ENCODE measurements at places on chromosomes 13 and 19.
A peak's percentile ranks its signal among the peaks of the same experiment; 100 is the strongest.

GRCh38 chr13:59861676-59862075 is 302.1 kb downstream of the DIAPH3 start:
- DNase-seq: no peak

DNA sequence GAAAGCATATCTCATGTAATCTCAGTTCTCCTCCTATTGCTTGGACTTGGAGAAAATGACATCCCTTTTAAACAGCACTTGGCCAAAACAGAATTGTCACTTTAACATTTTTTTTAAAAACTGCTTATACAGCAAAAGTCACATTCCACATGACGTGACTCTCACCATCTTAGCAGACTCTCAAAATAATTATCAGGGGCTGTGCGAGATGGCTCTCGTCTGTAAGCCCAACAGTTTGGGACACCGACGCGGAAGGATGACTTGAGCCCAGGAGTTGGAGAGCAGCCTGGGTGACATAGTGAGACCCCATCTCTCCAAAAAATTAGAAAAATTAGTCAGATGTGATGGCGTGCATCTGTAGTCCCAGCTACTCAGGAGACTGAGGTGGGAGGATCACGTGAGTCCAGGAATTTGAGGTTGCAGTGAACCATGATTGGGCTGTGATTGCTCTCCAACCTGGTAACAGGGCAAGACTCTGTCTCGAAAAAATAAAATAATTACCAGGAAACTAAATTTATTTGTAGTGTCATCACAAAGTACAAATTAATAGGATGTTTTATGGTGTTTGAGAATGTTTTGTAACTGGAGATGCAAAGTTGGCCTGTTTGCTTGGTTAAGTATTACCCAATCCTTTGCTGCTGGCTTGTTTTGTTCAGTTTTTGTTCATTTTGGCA is 8.8 kb downstream of the SAFB start:
- no peak for DNase-seq

DNA sequence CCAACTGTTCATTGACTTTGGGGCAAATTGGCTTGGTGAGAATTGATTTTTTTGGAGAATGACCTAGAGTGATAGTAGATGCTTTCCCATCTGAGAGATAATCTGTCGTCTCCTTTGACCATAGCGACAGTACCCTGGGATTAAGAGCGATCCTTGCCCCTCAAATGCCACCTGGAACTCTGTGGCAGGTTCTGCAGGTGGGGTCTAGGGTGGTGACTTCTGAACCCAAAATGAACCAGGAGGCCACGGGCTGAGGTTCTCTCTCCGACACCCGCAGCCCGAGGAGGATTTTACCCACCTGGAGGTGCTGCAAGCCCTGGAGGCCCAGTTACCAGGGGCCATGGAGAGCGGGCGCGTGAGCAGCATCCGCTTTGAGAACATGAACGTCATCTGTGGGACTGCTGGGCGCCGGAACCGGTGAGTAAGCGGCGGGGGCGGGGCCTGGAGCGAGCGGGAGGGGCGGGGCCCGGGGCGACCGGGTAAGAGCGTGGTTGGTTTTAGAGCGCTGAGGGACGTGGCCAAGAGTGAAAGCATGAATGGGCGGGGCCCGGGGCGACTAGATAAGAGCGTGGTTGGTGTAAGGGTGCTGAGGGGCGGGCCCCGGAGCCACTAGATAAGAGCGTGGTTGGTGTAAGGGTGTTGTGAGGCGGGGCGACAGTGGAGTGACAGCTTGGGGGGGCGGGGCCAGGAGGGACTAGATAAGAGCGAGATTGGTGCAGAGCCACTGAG is 8.6 kb downstream of the C19orf81 start:
- DNase-seq: peak; percentile 99

DNA sequence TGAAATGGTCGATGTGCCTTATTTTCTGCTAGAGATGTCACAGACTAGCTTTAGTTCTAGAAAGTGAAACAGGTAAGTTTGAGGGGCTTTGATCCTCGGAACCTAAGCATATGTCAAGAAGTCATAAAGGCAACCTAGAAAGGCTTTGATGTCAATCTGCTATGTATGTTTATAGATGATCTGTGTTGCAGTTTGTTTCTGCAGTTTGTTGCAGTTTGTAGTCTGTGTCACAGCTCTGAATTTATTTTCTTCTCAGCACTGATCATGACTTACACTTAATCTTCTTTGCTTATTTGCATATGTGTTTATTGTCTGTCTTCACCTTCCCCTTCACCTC is 5.9 kb downstream of the LSM14A start:
- no peak for DNase-seq

- peak; percentile 53 for DNase-seq
Observed at GRCh38 chr13:79867254-79867653, 386.3 kb downstream of the NDFIP2 start.

DNA sequence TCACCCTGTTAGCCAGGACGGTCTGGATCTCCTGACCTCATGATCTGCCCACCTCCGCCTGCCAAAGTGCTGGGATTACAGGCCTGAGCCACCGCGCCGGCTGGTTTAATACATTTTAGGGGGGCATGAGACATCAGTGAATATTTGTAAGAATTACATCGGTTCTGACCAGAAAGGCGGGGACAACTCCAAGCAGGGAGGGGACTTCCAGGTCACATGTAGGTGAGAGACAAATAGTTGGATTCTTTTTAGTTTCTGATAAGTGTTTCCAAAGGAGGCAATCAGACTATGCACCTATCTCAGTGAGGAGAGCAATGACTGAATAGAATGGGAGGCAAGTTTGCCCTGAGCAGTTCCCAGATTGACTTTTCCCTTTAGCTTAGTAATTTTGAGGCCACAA is 3.7 kb upstream of the ZNF552 start:
- DNase-seq: no peak

- DNase-seq: no peak
Observed at GRCh38 chr19:14094854-14095253, 4.3 kb upstream of the SAMD1 start.

GRCh38 chr19:46902402-46902766 is 41.6 kb downstream of the ARHGAP35 start:
- DNase-seq: no peak

DNA sequence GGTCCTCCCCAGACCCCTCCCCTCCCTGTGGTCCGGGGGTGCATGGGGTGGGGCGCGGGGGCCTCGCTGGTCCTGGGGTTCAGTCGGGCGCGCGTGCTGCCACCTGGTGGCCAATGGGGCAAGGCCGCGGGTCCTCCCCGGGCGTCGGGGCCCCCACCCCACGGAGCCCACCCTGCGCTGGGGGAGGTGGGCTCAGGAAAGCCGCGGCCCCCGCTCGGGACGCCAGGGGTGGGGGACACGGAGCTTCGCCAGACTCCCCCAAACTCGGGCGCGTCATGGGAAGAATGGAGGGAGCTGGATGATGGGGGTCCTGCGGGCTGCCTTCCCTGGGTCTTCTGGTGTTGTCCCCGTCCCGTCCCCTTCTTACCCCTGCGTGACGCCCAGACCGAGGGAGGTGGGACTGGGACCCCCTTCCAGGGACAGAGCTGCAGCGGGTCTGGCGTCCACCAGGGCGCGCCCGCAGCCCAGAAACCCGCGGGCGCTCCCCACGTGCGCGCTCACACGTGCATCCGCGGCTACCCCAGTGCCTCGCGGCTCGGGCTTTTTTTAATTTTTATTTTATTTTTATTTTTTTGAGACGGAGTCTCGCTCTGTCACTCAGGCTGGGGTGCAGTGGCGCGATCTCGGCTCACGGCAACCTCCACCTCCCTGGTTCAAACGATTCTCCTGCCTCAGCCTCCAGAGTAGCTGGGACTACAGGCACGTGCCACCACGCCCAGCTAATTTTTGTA is 19.8 kb upstream of the TCF3 start:
- DNase-seq: peak; percentile 44

GRCh38 chr19:32222556-32222955 is 122.9 kb upstream of the ZNF507 start:
- no peak for DNase-seq

- DNase-seq: no peak
Observed at GRCh38 chr13:99639126-99639525, 137.9 kb downstream of the TM9SF2 start.

GRCh38 chr19:1146858-1147780 is 26.9 kb downstream of the SBNO2 start:
- no peak for DNase-seq

GRCh38 chr13:59157181-59157580 is 1006.5 kb downstream of the DIAPH3 start:
- peak; percentile 8 for DNase-seq

DNA sequence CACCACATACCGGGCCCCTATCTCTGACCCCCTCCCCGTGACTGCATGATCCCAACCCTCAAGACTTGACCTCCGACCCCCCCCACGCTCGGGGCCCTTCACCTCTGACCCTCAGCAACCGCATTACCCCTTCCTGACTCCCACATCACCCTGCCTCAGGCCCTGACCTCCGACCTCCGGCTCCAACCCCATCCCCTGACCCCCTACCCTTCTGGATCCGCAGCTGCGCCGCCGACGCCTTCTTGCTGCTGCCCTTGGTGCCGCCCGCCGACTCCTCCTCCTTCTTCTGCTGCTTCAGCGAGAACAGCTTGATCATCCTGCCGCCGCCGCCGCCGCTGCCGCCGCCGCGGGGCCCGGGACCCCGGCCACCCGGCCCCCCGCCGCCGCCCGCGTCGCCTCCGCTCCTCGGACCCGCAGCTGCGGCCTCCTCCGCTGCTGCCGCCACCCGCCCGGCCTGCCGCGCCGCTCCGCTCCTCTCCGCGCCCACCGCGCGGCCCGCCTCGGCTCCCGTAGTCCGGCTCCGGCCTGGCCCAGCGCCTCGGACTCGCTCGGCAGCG is at the start of gene UBE2M:
TSS of gene UBE2M (minus strand) at position 546 of the 557 bp plus-strand sequence. CDS start at position 316, 230 bp downstream.
- no peak for DNase-seq

All from fibroblast of skin of right biceps (primary cell).